NCI-H526 treated with DMSO at 0.1 percent for 48 hours (cell line): ENCODE measurements at places on chromosomes 1 and 21.

DNA sequence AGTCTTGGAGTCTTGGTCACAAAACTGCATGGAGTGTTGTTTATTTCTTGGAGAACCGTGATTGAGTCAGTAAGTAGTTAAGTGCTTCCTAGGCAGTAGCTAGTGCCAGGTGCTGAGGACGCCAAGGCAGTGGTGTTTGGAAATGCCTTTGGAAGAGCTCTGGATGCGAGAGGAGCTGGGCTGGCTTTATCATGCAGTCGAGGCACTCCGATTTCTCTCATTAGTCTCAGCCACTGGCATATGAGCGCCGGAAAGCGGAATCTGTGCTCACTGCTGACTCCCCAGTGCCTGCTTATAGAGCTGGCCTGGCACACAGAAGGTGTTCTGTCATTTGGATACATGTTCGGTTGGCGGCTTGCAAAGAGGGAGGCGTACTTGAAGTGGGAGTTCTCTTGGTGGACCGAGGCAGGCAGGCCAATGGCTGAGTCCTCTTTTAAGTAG is 3.6 kb downstream of the TENT5C start:
- no peak for DNase-seq

DNA sequence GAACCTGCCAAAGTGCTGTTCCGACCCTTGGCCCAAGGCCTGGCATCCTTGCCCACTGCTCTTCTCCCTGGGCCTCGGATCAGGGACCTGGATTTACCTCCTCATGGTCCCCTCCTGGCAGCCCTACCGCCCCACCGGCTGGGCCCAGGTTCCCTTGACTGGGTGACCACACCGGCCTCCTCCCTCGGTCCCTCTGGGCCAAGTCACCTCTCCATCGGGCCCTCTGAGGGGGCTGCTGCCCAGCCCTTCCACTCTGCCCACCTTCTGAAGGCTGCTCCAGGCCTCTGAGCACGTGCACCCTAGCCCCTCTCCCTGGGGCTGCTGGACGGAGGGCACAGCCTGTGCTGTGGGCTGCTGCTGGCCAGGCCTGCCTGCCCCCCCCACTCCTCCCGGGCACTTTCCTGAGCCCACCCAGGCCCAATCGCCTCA is 9.3 kb upstream of the MMEL1 start:
- no peak for DNase-seq

DNA sequence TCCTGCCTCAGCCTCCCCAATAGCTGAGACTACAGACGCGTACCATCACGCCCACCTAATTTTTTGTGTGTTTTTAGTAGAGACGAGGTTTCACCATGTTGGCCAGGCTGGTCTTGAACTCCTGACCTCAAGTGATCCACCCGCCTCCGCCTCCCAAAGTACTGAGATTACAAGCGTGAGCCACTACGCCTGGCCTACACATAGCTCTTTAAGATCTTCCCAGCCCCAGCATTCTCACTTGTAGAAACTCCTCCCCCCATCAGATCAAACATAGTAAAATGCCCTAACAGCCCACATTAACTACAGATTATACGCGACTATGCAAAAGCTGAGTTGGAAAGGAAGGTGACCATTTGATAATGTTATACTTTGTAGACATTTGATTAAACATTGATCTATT is 634.8 kb downstream of the MATN1 start:
- no peak for DNase-seq

DNA sequence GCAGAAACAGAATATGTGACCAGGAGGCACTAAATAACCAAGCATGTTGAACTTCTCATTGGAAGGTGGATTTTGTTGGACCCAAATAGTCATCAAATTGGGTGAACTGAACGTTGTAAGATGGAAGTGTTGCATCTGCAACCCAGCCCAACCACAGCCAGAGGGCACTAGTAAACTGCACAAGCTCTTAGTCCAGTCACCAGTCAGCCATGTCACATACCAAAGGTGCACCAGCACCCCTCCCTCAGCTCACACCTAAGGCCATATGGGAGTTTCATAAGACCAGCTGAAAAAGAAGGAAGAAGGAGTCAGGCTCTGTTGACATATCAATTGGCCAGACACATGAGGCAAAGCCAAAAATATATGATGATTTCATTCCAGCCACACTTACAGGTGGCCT is 481.7 kb upstream of the NR5A2 start:
- DNase-seq = no peak

- DNase-seq = no peak
These were observed 304.4 kb downstream of the NFIA start for GRCh38 chr1:61386770-61387169.

- no peak for DNase-seq
These were observed 13.2 kb upstream of the CDA start for GRCh38 chr1:20575541-20576336.

DNA sequence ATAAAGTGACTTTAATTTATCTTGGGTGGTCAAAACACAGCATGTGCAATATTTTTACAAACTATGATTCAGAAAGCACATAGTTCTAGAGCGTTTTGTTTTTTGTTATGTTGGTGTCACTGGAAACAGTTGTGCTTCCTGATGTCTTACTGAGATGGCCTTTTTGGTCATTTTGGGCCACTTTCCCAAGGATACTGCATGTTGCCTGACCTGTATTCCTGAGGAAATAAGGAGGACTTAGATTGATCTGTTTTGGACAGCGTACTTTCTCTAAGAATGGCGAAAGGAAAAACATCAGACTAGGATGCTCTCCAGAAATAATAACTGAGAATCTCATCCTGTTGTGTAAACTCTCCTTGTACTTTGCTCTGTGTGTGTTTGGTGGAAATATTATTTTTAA is 451.2 kb downstream of the USP25 start:
- DNase-seq = no peak

GRCh38 chr1:74464037-74464436 is 48.4 kb downstream of the LRRC53 start:
- no peak for DNase-seq

- peak; percentile 10 for DNase-seq
These were observed 4.4 kb downstream of the LBR start for GRCh38 chr1:225423518-225423855.

- DNase-seq = no peak
These were observed 413.0 kb downstream of the DPYD start for GRCh38 chr1:97507863-97508262.

- no peak for DNase-seq
These were observed 68.8 kb upstream of the ARID1A start for GRCh38 chr1:26626994-26627393.

DNA sequence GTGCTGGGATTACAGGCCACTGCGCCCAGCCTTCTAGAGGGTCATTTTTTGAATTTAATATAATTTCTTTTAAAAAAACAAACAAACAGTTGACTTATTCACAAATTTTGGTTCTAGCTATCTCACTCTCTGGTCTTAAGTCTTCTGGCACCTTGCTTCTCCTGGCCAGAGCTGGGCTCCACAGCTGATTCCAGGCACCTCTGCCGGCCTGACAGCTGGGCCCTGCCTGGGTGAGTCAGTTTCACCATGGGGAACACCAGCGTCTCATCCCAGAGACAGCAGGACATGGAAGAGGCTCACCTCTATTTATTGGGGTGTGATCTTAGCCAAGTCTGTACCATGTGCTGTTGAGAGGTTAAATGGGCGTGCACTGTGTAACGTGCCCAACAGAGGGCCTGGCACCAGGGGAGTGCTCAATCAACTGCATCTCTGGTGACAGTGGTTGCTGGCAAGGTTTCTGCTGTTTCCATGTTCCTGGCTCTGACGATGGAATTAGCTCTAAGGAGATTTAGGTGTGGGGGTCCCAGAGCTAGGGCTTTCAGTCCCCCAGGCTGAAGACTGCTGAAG is 956 bp downstream of the CPLANE2 start:
- peak; percentile 51 for DNase-seq

DNA sequence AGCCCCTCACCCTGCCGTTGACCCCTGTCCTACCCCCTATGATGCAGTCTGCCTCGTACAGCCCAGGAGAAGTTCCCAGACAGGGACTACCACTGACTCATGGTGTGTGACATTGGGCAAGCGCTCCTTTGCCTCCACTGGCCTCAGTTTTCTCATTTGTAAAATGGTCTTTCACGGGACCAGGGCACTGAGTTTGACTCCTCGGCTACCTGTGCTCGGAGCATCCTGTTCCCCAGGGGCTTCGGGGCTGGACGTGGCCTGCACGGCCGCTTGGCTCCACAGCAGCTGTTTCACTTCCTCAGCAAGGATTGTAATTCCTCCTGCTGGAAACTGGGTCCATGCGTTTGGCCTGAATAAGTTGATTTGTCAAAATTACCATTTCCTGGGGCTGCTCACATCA is 277.3 kb downstream of the MATN1 start:
- DNase-seq = no peak

- DNase-seq = no peak
These were observed 5.1 kb downstream of the CTNNBIP1 start for GRCh38 chr1:9905010-9905409.

DNA sequence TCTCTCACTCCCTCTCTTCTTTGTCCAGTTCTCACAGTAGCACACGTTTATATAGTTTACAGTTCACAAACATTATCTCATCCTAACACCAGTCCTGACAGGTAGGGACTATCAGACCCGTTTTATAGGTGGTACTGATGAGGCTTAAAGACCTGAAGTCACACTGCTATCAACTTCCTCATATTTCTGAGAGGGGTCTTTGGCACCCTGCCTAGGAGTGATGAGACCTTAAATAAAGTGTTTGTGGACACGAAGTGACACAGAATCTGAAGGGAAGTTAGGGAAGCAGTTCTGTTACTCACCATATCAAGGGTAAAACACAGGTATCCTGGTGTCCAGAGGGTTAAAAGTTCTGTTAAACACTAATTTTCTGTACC is 590 bp upstream of the TACSTD2 start:
- no peak for DNase-seq

- no peak for DNase-seq
These were observed 10.6 kb upstream of the CD58 start for GRCh38 chr1:116581323-116581885.

DNA sequence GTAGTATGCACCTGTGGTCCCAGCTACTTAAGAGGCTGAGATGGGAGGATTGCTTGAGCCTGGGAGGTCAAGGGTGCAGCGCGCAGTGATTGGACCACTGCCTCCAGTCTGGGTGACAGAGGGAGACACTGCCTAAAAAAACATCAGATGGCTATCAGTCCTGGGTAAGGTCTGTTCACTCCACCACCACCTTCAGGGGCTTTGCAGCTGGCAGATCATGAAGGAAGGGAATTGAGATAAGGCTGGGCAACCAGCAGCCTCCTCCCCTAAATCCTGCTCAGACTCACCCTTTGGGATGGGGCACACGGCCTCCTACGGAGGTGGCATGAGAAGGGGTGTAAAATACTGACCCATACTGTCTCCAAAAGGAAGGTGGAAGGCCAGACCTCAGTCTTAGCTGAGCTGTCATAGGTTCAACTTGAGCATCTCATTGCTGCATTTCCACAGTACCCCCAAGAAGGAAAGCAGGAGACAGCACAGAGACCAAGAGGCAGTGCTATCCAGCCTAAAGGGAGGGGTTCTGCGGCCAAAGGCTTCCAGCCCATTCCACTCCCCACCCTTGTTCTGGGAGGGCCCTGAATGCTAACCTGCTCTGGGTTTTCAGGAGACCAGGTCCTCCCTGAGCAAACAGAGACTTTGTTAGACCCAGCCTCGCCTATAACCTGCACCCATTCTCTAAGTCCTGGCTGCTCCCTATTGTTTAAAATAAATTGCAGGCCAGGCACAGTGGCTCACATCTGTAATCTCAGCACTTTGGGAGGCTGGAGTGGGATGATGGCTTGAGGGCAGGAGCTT is 13.7 kb downstream of the SLC45A3 start:
- no peak for DNase-seq

GRCh38 chr1:100034470-100034869 is 64.7 kb downstream of the SLC35A3 start:
- peak; percentile 7 for DNase-seq

GRCh38 chr1:241998412-241998921 is 431 bp downstream of the MAP1LC3C start:
- no peak for DNase-seq

DNA sequence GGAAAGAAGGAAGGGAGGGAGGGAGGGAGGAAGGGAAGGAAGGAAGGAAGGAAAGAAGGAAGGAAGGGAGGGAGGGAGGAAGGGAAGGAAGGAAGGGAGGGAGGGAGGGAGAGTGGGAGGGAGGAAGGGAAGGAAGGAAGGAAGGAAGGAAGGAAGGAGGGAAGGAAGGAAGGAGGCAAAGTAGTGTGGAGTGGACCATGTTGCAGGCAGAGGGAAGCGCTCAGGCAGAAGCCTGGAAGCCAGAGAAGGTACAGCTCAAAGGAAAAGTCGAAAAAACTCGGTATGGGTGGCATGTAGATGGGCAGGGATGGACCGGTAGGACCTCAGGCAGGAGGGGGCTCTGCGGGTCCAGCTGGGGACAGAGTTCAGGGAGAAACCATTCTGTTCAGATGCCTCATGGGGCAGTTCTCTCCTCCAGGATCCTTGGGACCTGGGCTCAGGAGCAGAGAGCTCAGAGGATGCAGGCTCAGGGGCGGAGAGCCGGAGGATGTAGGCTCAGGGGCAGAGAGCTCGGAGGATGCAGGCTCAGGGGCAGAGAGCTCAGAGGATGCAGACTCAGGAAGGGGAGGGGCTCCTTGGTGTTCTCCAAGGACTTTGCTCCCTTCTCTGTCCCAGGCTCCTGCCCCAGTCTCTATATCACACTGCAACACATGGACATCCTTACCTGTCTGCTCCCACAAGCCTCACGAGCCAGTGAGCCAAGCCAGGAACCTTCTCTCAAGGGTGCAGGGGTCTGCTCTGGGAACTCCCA is 13.6 kb upstream of the PADI3 start:
- DNase-seq = no peak
